ENCODE measurements at places on chromosomes 12 and 14.
A peak's percentile ranks its signal among the peaks of the same experiment; 100 is the strongest.

GRCh38 chr12:109531411-109531810 lies 41.9 kb downstream of the MMAB start:
- DNase-seq: no peak

- no peak for DNase-seq
Observed at GRCh38 chr12:130966443-130967030, 12.8 kb downstream of the ADGRD1 start.

DNA sequence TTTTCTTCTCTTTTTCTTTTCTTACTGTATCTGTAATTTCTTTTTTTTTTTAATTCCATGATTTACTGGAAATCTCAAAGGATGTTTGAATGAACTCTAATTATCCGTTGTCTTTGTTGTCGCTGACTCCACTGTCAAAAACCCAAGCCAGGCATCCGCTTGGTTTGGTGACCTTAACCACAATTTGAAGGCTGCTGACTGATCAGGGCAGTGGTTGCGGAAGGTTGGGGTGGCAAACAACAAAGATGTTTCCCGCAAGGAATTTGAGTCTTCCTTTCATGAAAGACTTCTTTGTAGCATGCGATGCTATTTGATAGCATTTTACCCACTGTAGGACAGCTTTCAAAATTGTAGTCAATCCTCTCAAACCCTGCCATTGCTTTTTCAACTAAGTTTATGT lies 1013.8 kb downstream of the DIO2 start:
- no peak for DNase-seq

- no peak for DNase-seq
Observed at GRCh38 chr14:72916174-72916573, 10.1 kb upstream of the DCAF4 start.

DNA sequence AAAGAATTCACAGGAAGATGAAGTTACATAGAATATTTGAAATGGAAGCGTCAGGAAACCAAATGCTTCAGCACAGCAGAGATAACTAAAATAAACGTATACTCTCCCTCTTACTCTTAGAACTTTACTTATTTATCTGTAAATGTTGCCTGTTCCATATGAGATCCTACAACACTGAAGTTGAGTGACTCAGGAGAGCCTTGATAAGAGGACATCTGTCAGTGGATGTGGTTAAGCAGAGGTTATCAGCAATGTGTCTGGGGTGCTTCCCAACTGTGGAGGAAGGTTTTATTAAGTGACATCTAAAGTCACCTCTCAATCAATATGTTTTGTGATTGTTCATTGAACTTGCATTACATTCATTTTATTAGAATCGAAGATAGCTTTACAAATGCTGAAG lies 81.9 kb downstream of the NEDD1 start:
- DNase-seq: no peak

DNA sequence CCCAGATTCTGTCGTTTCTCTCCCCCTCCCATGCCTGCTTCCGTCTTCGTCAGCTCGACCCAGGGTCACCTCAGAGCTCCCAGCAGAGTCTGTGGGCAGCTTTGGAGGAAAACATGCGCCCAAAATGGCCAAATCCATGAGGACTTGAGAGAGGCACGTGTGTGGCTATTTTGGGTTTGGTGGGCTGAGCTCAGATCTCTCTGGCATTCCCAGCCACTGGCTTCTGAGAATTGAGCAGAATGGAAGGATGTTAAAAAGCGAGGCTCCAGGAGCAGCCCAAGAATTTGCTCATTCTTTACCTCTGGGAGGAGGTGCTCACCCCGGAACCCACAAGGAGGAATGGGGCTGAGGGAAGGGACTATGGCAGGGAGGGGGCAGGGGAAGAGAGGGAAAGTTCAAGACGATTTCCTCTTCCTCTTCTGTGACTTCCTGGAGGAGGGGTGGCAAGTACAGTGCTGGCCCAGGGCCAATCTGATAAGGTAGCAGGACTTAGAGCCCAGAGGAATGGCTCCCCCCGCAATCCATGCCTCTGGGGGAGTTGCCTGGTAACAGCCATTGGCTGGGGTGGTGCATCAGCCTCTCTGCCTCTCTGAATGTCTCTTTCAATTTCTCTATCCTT lies 20.1 kb downstream of the TSPAN9 start:
- DNase-seq: no peak

DNA sequence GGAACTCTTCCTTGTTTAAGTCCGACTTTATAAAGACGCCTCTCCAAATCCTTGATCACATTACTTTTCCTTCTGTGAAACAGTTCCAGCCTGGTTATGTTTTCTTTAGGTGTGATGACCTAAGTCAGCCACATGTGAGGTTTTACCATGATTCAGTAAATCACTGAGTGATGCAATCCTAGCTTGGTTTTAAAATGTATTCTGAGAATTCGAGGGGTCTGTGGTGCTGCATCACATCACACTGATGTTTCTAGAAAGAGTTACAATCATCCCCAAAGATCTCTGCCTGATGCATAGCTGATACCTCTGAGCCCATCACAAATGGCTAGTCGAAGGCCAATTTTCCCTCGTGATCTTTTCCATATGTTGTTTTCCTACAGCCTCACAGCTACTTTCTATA lies 152.7 kb downstream of the ANO2 start:
- no peak for DNase-seq

DNA sequence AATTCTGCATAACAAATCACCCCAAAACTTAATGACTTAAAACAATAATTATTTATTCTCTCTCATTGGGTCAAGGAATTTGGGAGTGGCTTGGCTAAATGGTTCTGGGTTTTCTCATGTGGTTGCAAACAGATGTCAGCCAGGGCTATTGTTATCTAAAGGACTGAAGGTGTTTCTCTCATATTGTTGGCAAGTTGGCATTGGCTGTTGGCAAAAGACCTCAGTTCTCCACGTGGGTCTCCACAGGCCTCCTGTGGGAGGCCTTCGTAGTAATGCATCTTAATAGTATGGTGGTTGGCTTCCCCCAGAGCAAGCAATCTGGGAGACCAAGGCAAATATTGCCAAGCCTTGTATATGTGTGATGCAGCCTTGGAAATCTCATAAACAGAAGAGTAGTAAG lies 14.4 kb downstream of the GALNT16 start:
- no peak for DNase-seq

DNA sequence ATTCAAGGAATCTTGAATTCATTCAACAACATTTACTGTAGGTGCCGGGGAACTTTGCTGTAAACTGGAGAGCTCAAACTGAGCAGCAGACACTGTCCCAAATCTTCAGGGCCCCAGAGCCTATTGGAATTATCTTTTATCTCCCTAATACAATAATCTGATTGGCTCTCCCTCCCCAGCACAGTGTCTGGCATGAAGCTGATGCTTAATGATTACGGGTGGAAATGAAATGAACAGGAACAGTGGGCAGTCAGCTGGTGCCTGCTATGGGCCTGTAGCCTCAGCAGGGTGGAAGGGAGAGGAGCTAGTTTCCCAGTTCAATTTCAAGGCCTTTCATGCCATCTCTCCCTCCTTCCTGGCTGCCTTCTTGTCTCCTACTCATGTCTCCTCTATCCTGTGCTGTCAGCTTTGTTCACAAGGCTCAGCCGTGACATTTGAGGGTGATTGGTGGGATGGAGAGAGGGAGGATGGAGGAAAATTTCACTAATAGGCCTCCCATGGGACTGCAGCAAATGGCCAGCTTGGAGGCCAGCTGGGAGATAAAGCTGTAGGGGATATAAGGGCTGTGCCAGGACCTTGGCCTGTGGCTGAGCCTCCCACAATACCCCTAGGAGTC lies 4.3 kb upstream of the RAPGEF3 start:
- no peak for DNase-seq

DNA sequence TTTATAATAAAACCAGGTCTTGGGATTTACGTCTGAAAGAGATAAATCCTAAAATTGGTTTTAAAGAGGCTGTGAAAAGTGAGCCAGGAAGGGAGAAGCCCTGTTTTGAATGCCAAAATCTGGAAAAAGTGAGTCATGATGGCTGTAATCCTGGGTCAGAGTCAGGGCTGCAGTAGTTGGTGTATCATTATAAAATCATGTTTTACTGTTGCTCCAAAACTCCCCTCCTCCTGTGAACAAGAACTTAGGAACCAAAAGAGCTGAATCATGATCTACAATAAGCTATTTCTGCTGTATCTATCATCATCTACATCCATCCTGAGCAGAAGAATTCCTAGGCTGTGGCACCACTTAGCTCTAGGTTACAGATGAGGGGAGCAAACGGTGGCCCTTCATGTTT lies 79.3 kb downstream of the LMO3 start:
- no peak for DNase-seq

DNA sequence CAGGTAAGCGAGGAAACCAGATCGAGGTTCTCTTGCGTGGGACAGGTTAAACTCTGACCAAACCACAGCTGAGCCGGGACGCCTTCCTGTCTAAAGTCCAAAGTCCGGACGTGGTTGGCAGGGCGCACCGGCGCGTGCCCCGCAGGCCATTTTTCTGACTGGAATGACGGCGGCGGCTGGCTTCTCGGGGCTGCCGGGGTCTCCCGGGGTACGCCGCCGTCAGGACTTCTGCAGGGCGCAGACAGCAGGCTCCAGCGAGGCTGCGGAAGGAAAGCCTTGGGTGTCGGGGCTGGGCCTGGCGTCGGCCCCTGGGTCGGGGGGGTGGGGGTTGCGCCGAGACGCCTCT lies 32.8 kb downstream of the MIA2 start:
- peak; percentile 22 for DNase-seq

DNA sequence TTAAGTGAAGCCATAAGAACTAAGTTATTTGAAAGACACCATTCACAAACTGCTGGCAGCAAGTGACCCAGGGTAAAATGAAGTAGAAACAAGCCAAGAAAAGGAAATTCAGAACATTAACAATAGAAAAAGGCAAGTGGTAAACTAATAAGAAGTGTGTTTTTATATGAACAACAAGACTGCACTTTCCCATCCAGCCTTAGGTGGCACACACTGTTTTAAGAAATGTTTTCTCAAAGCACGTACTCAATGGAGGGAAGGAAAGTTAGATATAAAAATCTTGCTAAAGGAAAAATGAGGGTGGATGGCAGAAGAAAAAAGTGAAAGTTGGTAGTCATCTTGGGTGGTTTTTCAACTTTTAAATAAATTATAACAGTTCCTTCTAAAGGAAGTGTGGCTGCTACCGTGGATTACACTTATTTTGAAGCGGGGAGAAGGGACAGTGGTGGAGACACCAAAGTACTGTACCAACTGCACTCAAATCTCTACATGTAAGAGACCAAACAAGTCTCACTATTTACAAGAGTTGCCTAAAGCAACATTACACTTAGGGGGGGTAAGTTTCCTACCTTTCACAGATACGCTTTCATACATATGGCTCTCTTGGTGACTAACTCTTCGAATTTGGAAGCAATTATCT lies 58.8 kb downstream of the SEL1L start:
- no peak for DNase-seq

DNA sequence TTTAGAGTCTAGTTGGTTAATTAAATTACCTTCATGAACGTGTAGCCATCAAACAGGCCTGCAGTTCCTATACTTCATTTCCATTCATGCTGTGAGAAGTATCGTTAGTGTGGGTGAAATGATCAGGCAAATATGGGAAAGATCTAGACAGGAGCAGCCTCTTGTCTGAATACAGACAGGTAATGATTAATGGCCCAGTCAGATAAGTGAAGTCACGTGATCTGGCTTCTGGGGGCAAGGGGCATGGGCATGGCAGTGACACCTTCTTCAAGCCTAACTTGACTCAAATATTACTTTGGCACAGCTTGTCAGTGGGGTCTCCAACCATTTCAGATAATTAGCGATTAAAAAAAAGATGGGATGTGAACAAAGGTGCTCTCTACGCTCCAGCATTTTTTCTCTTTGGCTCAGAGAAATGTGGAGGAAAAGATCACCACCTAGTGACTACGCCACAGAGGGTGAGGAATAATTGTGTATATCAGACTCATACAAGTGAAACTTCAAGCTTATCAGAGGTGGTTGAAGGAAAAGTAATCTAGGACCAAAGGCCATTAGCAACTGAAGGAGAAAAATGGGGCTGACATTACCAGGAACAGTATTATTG lies 17.8 kb downstream of the GUCY2C start:
- DNase-seq: no peak

DNA sequence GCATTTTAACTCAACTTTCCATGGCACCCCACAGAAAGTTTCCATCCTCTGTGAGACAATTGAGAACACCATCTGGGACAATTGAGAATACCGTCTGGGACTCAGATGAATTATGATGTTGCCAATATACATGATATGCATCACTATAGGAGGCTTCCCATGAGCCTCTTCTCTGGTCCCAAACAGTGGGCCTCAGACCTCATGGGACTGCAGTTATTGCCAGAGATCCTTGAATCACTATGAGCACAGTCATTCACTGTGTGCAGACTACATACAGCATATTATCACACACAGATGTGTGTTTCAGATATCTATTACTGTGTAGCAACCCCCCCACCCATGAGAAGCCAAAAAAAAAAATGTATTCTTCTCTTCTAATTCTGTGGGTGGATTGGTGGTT lies 134.4 kb downstream of the GXYLT1 start:
- DNase-seq: no peak

GRCh38 chr14:88424573-88424972 lies 39.1 kb downstream of the SPATA7 start:
- no peak for DNase-seq

DNA sequence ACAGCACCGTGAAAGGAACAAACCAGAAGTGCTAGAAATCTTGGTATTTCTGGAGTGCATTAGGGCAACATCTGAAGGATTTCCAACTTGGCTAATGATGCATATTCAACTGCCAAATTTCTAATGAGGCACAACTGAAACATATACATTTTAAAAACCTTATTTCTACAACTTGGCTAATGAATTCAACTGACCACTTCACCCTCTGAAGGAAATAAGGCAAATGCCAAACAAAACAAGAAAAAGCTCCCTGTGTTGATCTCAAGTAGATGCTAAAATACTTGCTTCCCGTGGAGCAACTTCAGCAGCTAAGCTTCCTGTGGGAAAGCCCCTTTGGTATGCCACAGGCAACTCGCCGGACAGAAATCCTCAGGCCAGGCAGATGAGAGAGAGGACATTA lies 167.1 kb downstream of the TTC7B start:
- no peak for DNase-seq

- no peak for DNase-seq
Observed at GRCh38 chr12:57840726-57841125, 5.8 kb downstream of the CTDSP2 start.

GRCh38 chr14:71621276-71621675 lies 311.0 kb upstream of the RGS6 start:
- DNase-seq: no peak

DNA sequence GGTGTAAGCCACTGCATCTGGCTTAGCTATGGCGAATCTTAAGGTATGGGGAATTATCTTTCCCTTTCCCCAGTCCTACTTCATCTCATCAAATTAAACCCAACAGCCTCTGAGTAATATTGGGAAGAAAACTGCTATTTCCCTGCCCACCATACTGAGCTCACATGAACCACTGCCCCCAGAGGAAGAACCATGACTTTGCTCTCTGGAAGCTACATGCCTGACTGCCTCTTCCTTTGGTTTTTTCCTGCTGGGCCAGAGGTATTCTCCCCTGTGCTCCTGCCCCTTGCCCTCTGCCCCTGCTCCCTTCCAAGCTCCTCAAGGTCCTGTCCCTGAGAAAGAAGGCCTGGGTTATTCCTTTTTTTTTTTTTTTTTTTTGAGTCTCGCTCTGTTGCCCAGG lies 15.2 kb downstream of the RILPL2 start:
- no peak for DNase-seq

GRCh38 chr12:68638721-68639395 lies 28.2 kb downstream of the RAP1B start:
- no peak for DNase-seq

GRCh38 chr14:95530473-95531276 lies 4.2 kb upstream of the GLRX5 start:
- DNase-seq: no peak

GRCh38 chr12:67802731-67803130 lies 154.2 kb downstream of the DYRK2 start:
- DNase-seq: no peak

GRCh38 chr12:4539167-4539870 lies 629 bp downstream of the RAD51AP1 start:
- no peak for DNase-seq

All from GM19239 (cell line).